ENCODE measurements at places on chromosomes 2 and 18.

- no peak for DNase-seq
Measured at GRCh38 chr2:238006510-238006909, 39.7 kb downstream of the UBE2F start.

DNA sequence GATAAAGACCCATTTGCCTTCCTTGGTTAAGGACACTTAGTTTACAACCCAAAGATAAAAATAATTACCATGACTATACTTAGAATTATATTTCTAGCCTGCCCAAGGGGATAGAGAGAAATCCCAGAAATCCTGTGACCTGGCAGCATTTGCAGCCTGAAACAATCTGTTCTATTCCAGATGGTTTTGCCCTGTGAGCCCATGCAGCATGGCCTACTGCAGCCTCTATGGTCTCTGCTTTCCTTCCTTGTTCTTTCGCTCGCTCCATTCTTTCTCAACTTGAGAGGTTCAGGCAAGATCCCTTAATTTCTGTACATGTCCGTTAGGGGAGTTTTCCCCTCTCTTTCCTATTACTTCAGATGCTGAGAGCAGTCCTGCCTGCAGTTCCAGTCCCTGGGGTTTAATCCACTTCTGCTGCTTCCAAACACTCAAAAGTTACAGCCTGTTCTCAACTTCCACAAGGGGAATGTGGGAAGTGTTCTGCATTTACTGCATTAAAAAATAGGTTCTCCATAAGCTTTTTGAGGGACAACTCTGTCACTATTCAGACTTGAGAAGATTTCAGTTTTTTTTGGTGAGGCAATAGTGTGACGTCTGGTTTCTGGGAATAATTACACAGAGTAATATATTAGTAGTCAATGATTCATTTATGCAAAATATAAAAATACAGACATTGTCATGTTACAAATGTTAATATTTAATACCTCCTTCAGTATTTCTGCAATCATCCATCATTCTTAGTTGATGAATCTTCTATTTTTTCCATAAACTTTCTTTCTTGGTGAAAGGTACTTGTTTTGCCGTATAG, 80.3 kb downstream of the CDCA7 start:
- DNase-seq, result no peak

DNA sequence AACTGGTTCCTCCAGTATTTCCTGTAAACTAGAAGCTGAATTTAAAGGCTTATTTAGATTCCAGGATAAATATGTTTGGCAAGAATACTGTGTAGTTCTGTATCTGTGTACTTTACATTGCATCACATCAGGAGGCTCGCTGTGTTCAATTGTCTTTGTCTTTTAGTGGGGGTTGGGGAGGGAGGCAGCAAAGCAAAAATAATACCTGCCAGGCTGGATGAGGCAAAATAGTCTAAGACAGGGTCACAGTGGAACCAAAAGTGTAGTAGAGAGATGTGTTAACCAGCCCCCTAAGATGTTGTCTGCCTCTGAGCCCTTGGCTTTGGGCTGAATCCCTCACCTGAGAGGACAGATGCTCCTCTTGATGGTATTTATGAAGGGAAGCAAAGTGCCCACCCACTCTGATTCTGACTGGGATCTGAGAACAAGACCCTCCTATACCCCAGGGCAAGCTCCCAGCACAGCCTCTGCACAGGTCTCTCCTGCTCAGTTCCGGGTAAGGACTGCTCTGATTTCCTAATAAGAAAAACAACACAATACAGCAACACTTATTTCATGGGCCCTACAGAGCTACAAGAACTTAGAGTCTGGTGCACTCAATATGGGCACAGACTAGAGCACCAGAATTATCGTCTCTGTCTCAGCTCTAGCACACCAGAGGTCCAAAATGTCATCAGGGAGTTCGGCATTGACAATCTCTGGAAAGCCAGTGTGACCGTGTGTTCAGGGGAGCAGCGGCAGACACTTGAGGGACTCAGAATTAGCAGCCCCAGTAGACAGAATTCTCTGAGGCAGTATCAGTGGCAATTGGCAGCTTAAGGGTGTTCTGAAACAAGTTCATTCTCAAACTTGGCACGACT, 7.2 kb upstream of the AFTPH start:
- DNase-seq, result no peak

GRCh38 chr2:88261725-88262124, 91.6 kb downstream of the THNSL2 start:
- no peak for DNase-seq

GRCh38 chr18:49018554-49019445, 68.0 kb upstream of the SMAD7 start:
- DNase-seq, result no peak

- no peak for DNase-seq
Measured at GRCh38 chr2:164560902-164561301, 60.4 kb downstream of the GRB14 start.

- peak; percentile 24 for DNase-seq
Measured at GRCh38 chr2:133568172-133568571, at the start of gene NCKAP5. Gene NCKAP5 (minus strand): TSS chr2:133568463. CDS start chr2:133517526, 50,937 bp downstream.

- no peak for DNase-seq
Measured at GRCh38 chr2:3449086-3449485, 69.6 kb downstream of the TRAPPC12 start.

DNA sequence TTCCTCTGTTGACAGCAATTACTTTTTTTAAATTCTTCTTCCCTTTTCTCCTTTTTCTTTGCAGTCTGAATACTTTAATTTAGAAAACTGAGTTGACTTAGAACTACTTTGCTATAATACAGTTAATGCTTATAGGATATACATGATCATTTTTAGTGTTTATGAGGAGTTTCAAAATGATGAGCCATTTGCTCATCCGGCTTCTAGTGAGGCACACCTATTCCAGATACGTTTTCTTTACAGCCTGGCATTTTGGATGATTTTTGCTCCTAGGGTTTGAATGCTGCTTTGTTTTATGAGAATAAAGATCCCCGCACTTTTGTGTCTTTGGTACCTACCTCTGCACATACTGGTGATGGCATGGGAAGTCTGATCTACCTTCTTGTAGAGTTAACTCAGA, 52.8 kb downstream of the EIF5B start:
- no peak for DNase-seq

- DNase-seq, result no peak
Measured at GRCh38 chr2:196239622-196240587, 68.5 kb upstream of the STK17B start.

- DNase-seq, result no peak
Measured at GRCh38 chr18:35289293-35289692, 736 bp downstream of the ZSCAN30 start.

DNA sequence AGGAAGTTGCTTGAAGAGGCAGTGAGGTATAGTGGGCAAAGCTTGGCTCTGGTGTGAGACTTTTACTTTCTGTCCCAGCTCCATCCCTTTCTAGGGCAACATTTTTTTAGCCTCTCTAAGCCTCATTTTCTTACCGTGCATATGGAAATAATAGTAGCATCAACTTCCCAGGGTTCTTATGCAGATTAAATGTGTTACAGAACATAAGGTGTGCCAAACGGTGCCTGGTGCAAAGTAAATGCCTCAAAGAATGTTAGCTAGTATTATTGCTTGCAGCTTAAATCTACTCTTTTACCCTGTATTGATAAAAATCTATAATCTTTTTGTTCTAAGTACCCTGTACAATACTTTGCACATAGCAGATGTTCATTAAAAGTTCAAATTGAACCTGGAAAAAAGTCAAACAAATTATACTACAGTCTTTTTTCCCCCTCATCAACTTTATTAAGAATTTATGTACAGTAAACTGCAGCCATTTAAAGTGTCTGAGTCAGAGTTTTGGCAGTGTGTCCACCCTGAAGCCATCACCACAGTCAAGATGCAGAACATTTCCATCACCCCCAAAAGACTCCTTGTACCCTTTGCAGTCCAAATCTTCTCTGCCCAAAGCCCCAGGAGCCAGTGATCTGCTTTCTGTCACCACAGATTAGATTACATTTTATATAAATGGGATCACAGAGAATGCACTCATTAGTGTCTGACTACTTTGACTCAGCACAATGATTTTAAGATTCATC, 10.6 kb downstream of the MAPRE2 start:
- no peak for DNase-seq

- no peak for DNase-seq
Measured at GRCh38 chr2:20539776-20540586, 93.1 kb downstream of the RHOB start.

- peak; percentile 23 for DNase-seq
Measured at GRCh38 chr2:173972636-173973035, 7.5 kb upstream of the SP3 start.

- no peak for DNase-seq
Measured at GRCh38 chr18:32040936-32041335, 22.3 kb downstream of the RNF125 start.

DNA sequence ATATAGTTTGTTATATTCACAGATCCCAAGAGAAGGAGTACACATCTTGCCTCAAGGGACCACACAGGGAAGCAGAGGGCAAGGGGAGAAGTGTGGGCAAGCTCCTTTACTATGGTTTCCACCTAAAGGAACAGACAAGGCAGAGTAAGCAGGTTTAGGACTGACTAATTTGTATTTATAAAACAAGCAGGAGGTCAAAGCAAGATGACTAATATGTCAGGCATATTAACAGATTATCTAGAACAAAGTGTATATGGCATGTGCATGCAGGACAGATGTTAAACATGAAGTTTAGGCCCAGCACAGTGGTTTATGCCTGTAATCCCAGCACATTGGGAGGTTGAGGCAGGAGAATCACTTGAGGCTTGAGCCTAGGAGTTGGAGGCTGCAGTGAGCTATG, 3.7 kb upstream of the LRP2 start:
- DNase-seq, result no peak

GRCh38 chr2:86019121-86019520, 86.6 kb downstream of the POLR1A start:
- DNase-seq, result no peak

DNA sequence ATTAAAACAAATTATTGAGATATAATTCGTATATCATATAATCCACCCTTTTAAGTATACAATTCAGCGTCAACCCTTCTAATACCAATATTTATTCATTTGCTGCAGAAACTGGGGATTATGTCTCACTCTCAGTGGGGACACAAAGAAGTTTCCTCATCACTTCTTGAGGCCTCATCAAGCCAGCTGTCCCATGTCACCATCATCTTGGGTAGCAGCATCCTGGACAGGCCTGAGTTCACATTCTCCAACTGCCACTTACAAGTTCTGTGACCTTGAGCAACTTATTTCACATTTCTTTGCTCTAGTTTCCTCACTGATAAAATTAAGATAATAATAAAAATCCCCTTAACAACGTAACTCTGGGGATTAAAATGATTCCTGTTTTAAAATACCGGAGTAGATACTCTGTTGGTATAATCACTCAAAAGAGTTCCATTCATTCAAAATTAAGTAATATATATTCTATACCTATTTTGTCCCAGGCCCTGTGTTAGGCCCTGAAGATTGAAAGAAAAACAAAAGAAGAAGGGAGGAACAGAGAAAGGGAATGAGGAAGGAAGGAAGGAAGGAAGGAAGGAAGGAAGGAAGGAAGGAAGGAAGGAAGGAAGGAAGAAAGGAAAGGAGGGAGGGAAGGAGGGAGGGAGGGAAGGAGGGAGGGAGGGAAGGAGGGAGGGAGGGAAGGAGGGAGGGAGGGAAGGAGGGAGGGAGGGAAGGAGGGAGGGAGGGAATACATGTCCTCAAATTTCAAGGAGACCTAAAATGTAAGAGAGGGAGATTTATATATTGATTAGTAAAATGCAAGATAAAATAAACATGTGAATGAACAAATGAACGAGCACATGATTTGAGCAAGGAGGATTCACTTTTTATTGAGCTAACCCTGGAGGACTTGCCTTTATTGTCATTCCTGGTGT, 42.4 kb downstream of the NCKAP5 start:
- no peak for DNase-seq

- peak; percentile 22 for DNase-seq
Measured at GRCh38 chr2:148253685-148254084, 232.8 kb downstream of the MBD5 start.

DNA sequence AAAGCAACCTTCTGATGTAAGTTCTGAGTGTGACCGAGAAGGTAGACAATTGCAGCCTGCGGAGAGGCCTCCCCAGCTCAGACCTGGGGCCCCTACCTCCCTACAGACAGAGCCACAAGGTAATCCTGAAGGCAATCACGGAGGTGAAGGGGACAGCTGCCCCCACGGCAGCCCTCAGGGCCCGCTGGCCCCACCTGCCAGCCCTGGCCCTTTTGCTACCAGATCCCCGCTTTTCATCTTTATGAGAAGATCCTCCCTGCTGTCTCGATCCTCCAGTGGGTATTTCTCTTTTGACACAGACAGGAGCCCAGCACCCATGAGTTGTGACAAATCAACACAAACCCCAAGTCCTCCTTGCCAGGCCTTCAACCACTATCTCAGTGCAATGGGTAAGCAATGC, 3.0 kb downstream of the BCL2L11 start:
- no peak for DNase-seq

DNA sequence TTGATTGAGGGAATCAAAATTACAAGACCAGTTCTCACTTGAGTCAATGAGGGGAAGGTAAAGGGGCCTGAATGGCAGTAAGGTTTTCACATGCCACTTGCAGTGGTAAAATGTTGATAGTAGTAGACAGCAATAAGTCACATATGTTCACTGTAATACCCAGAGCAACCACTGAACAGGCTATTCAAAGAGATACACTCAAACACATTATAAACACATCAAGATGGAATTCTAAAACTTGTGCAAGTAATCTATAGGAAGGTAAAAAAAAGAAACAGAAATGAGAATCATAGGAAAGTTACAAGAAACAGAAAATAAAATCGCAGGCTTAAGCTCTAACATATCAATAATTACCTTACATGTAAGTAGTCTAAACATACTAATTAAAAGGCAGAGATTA, 86.6 kb upstream of the AFF3 start:
- no peak for DNase-seq

- no peak for DNase-seq
Measured at GRCh38 chr2:213420828-213421385, 136.6 kb downstream of the SPAG16 start.

DNA sequence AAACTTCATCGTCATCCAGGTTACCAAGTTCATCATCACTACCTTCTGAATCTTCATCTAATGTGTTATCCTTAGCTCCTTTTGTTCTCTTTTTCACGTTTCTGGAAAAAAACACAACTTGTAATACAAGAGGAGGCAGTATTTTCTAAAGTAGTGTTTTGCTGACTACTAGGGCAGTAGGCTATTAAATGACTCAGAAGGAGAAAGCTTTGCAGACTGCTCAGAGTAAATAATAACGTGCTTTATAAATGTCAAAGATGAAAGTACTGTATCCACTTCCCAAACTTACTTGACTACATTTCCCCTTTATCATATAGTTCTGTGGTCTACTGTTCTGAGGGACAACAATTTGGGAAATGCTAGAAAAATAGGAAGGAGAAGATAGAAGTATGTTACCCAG, 15.6 kb downstream of the CEBPZOS start:
- no peak for DNase-seq

All from ACHN (cell line).